ENCODE measurements at places on chromosomes 13 and 19.

GRCh38 chr13:40611635-40612034, 54.8 kb downstream of the FOXO1 start:
- DNase-seq, result no peak

- DNase-seq, result no peak
These were observed 40.5 kb upstream of the SLC15A1 start for GRCh38 chr13:98792785-98793495.

GRCh38 chr19:52992109-52993004, 21.4 kb upstream of the ERVV-1 start:
- DNase-seq, result no peak

DNA sequence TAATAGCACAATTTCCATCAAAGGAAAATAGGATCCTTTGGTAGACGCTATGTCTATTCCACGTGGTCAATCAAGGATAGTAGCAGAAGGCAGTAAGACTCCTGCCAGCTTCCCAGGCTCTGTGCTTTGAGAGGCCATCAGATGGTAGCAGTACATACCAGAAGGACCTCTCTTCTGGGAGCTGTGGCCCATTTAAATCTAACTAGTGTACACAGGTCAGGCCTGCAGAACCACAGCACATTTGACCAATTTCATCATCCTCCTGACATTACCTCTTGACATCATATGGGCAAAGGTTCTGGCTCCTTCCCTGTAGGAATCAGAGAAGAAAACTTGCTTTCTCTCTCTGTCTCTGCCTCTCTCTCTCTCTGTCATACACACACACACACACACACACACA, 229.6 kb upstream of the HTR2A start:
- no peak for DNase-seq

- peak; percentile 10 for DNase-seq
These were observed 774 bp downstream of the MAN2B1 start for GRCh38 chr19:12665671-12666264.
